ENCODE measurements at places on chromosomes 16 and 17.

DNA sequence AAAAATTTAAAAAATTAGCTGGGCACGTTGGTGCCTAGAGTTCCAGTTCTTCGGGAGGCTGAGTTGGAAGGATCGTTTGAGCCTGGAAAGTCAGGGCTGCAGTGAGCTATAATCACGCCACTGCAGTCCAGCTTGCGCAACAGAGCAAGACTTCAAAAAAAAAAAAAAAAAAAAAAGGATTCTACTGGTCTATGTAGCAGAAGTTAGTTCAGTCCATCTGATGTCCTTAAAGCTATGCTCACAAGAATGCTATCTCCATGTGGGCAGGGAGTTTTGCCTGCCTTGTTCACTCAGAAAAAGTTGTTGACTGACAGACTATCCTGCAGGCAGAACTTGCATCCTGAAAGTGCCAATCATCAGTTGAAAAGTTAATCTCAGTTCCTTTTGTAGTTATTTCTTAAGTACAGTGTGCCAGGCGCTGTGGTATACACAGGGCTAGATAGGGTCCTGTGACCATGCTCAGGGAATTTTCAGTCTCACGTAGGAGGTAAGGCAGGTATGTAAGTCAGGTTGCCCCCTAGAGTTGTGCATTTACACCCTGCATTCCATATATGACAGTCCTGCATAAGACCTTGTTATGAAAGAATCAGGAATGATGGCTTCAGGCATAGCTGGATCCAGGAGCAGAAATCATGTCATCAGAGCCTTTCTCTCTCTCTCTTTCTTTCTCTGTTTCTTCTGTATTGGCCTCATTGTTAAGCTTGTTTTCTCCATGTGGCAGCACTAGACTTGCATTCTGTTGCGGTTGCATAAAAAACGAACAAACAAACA is 7.6 kb downstream of the SYT17 start:
- DNase-seq = no peak

DNA sequence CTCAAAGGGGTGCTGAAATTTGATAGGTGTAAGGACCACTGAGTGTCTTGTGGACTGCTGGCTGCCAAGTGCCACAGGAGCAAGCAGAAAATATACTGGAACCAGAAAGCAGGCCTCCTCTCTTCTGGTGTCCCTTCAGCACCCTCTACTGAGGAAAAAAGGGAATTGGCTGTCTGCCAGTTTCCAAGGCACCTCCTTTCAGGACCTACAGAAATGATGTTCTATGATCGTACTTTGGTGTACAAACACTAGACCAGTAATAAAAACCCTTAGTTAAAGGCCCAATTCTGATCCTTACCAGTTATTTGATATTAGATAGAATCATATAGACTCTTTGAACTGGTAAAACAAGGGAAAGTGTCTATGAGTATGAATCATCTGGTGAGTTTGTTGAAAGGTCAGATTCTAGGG is 35.8 kb upstream of the BCAS3 start:
- DNase-seq = peak; percentile 35

GRCh38 chr16:55444754-55445485 is 34.1 kb upstream of the MMP2 start:
- no peak for DNase-seq

- DNase-seq = peak; percentile 42
Observed at GRCh38 chr17:66200685-66201092, 8.8 kb upstream of the CEP112 start.

DNA sequence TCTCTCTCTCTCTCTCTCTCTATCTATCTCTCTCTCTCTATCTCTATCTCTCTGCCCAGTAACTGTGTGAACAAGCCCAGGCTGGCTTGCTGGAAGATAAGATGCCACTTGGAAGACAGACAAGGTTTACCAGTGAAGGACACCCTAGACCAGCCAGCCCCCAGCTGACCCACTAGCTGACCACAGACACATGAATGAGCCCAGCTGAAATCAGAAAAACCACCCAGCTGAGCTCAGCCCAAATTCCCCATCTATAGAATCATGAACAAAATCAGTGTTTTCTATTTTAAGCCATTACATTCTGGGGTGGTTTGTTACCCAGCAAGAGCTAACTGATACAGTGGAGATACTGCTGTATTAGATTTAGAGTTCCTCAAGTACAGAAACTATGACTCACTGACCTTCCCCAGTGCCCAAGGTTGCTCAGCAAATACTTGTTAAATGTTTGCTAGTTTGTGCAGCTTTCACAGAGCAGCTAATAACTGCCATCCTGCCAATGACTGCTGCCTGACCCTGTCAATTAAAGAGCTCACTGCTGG is 18.0 kb downstream of the EMP2 start:
- no peak for DNase-seq

DNA sequence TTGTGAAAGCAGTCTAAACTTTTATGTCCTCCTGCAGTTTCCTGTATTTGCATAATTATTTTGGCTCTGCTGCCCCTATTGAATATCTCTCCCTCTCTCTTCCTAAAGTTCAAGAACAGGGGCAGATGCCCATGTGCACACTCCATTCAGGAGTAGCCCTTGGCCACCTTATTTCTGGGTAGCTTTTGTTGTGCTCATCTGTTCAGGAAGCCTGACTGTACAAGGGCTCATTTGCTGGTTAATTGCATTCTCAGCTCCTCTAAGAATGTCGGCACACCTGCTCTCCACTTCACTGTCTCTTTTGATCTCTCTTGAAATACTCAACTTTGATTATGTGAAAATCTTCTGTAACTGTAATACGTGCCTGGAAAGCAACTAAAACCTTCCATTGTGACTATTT is 1378.8 kb upstream of the CDH8 start:
- no peak for DNase-seq

DNA sequence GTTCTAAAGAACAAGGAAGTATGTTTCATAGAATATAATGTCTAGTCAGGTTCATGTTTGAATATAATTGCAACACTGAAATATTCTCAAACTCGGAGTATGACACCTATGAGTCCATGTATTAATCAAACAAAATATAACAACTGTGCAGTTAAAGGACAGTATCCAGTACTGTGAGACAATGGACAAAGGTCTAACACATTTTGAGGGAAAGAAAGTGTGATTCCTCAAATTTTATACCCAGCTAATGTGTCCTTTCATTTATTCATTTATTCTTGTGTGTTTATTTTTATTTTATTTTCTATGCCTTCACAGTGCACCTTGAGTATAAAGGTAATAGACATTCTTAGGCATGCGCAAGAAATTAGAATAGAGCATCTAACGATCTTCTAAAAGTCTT is 401.0 kb upstream of the ZFHX3 start:
- DNase-seq = no peak

GRCh38 chr16:84460406-84461028 is 43.9 kb downstream of the MEAK7 start:
- DNase-seq = no peak

DNA sequence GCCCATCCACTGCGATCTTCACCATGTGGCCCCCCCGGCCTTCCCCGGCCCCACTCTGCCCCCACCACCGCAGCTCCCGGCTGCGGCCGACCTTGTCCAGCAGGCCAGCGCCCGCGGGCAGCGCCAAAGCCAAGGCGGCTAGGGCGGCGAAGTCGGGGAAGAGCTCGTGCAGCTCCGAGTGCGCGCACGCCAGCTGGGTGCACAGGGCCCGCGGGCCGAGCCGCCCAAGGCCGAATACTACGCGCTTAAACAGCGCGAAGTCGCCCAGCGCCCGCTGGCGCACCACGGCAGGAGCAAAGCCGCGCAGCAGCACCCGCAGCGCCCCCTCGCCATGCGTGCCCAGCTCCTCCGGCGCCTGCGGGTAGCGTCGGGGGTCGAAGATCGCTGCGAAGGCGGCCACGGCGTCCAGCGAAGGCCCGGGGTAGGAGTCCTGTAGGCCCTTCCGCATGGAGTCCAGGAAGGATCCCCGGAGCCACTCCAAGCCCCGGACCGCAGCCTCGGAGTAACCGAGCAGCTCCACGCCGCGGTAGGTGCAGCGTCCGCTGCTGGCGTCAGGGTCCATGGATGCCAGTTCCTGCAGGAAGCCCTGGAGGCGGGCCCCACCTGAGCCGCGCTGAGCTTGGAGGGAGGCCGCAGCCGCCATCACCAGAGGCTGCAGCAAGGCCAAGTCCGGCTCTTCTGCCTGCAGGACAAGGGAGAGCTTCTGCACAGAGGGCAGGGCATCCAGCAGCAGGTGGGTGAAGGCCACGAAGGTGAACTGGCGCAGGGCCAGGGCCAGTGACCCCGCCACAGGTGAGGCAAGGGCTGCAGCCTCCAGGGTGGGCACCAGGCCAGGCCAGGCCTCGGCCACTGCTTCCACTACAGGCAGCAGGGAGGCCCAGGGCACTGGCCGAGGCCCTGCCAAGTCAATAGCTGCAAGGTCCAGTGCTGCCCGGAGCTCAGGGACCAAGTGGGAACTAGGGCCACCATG is 10.3 kb downstream of the C17orf113 start:
- no peak for DNase-seq

- no peak for DNase-seq
Observed at GRCh38 chr16:83979441-83979840, 11.4 kb downstream of the NECAB2 start.

DNA sequence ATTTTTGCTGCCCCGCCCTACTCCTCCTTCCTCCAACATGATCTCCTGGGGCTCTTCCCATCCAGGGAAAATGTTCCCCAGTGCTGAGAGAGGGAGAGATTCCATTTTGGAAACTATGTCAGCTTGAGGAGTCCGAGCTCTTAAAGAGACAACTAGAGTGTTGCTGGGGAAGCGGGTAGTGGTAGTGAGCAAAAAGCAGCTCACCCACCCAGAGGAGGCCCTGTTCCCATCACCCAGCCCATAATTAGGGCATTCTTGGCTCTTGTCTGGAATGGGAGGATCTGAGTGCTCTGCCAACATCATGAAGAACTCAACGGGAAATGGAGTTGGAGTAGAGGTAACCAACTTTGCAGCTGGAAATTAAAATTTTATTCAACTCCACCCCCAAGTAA is 9.1 kb upstream of the MSL1 start:
- no peak for DNase-seq

- DNase-seq = no peak
Observed at GRCh38 chr17:82246365-82247181, 17.7 kb downstream of the SLC16A3 start.

DNA sequence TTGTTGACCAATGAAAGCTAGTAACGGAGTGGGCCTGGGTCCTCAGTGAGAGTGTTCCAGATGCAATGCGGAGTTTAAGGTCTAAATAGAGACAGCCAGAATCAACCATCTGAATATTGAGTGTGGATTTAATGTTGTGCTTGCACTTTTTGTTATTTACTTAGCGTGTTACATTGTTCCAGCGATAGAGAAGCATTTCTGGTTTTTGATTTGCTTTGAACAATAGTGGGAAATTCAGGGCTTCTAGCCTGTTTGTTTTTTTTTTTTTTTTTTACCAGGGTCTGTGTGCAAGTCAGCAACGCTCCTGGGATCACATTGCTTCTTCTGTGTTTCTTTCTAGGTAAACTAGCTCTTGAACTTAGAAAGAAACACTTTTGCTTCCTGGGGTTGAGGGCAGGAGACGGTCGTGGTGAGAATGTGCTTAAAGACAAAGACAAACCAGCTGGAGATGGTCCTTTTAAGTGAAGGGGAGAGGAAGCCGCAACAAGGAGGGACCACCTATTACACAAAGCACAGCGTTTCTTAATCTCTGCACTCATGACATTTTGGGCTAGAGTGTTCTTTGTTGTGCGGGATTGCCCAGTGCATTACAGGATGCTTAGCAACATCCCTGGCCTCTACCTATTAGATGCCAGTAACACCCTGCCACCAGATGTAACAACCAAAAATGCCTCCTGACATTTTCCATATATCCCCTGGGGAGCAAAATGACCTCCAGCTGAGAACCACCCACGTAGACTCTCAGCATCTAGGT is 119.2 kb downstream of the MAP2K6 start:
- no peak for DNase-seq

DNA sequence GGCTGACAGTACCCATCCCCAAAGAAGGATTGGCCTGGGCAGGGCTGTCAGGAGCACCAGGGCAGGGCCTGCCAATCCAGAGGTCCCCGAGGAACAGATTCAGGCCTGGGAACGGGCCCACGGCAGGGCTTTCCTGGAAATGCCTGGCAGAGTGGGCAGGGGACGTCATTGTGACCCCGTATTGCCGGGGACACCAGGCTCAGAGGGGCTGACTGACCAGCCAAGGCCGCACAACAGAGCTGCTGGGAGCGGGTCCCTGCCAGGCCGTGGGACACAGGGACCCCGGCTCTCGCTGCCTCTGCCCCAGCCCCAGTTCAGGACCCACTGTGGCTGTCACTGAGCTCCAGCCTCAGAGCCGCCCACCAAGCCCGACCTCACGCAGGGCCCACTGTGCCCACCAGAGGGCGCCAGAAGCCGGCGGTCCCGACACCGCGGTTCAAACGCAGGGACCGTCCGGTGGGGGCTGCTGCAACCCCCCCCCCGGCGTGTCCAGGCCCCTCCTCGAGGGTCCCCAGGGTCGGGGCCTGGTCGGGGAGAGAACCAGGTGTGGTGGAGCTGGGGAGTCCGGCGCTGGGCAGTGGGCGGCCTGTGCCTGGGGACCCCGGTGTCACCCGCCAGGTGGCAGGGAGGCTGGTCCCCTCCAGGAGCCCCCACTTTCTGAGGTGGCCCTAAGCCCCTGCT is 15.2 kb upstream of the SSTR5 start:
- peak; percentile 51 for DNase-seq

DNA sequence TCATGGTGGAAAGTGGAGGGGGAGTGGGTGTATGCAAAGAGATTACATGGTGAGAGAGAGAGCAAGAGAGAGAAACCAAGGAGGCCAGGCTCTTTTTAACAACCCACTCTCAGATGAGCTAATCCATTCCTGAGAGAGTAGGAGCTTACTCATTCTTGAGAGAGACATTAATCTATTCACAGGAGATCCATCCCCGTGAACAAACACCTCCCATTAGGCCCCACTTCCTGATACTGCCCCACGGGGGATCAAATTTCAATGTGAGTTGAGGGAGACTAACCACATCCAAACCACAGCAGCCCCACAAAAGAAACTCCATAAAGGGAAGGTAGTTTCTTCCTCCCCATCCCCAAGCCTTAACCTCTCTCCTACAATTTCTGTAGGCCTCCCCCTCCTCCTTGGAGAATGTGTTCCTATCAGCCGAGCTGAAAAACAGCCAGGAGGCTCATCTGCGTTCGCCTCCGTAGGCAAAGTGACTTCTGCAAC is 450.0 kb downstream of the NPIPA7 start:
- no peak for DNase-seq

DNA sequence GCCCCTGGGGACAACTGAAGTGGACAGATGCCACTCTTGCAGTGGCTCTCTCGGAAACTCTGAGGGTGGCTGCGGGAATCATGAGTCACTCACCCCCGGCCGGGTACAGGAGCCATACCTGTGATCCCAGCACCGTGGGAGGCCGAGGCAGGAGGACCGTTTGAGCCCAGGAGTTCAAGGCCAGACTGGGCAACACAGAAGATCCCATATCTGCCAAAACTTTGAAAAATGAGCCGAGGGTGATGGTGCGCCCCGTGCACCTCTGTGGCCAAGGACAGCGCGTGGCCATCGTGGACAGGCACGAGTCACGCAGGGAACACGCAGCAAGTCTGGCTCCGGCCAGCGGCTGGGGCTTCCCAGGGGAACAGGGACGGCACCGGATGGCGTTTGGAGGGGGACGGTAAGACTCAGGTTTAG is 41.3 kb upstream of the ZC3H18 start:
- no peak for DNase-seq

GRCh38 chr16:7321661-7322060 is 11.0 kb upstream of the RBFOX1 start:
- no peak for DNase-seq
